ENCODE measurements at places on chromosomes 5 and 9. TPM values are rescaled to one million over a fixed set of nuclear protein-coding genes. Genes with fewer than 3 reads are reported as not detected.

The SLCO6A1 gene
- not detected for polyA plus RNA-seq

The EGFL7 gene
- polyA plus RNA-seq = 25.1 TPM

- no peak for DNase-seq
These were observed 45.7 kb downstream of the TMEM174 start for GRCh38 chr5:73218552-73219171.

GRCh38 chr5:160399402-160400353 lies at the start of gene FAM200C:
FAM200C (minus strand) TSS chr5:160400054; CDS start chr5:160395490, 4,564 bp downstream.
- peak; percentile 88 for DNase-seq

DNA sequence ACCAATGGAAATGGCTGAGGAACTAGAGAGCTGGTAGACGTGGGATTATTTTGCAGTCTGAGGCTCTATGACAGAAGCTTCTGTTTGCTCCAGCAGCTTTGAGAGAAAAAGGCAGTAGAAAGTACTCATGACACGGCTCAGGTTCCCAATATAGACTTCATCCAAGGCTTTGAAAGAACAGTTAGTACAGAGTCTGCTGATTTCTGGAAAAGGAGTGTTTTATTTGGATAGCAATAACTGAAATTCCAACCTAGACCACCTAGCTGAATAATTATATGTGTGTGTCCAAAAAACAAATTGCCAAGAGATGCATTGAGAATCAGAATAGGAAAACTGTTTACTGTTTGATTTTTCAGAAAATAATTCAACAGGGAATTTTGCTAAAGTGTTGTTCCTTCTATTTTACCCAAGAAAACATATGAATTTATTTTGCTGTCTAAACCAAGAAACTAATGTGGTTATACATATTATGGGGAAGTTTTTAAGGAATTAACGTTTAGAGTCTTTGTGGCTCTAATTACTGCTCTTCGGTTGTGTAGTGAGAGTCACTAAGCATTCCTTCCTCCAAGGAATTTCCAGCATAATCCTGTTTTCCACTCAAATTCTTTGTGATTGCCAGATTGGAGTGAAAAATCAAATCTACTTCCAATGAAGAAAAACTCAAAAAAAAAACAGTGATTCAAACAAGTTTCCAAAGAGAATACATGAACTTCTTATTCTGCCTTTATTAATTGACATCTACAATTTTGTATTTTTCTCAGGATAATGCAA lies 18.1 kb upstream of the MTX3 start:
- DNase-seq = no peak

The DPH7 gene
- polyA plus RNA-seq = 27.2 TPM

DNA sequence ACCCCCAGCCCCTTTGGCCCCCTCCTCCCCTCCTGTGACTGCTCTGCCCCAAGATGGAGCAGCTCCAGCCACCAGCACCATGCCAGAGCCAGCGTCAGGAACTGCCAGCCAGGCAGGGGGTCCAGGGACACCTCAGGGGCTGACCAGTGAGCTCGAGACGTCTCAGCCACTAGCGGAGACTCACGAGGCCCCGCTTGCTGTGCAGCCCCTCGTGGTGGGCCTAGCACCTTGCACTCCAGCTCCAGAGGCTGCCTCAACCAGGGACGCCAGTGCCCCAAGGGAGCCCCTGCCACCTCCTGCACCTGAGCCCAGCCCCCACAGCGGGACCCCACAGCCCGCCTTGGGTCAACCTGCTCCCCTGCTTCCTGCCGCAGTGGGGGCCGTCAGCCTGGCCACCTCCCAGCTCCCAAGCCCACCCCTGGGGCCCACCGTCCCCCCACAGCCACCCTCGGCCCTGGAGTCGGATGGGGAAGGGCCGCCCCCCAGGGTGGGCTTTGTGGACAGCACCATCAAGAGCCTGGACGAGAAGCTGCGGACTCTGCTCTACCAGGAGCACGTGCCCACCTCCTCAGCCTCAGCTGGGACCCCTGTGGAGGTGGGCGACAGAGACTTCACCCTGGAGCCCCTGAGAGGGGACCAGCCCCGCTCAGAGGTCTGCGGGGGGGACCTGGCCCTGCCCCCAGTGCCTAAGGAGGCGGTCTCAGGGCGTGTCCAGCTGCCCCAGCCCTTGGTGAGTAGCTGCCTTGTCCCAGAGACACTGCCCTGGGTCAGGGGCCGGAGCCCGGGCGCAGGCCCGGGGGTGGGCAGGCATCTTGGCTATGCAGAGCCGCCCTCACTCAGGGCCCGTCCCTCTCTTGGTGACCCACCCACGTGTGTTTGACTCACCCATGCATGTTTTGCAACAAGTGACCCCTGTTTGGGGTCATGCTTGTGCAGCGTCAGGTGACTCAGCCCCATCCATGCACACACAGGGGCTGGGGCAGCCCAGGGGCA lies 105.2 kb downstream of the WNK2 start:
- DNase-seq = no peak

DNA sequence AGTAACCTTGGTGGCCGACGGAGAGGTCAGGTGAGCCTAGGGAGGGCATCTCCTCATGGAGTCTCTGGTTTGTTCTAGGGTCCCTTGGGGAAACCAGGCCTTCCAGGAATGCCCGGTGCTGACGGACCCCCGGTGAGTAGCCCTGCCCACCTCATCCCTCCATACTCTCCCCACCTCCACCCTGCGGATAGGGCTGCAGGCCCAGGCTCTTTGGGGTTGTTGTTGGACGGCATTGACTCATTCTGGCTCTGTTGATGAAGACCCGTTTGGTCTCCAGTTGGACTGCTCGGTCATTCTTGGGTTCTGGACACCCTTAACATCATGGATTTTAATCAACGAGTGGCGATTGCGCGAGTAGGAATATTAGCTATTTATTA lies 112.3 kb upstream of the FCN2 start:
- DNase-seq = no peak

GRCh38 chr5:107265193-107265592 lies 405.5 kb downstream of the EFNA5 start:
- no peak for DNase-seq

The BTNL8 gene
- polyA plus RNA-seq = not detected

- no peak for DNase-seq
These were observed 219.2 kb upstream of the ELL2 start for GRCh38 chr5:96180684-96181435.

The RMRP gene
- 2.0 TPM for polyA plus RNA-seq

- no peak for DNase-seq
These were observed 46.6 kb upstream of the COL5A1 start for GRCh38 chr9:134595014-134595413.

GRCh38 chr9:98795970-98796363 lies 388 bp downstream of the ANKS6 start:
- no peak for DNase-seq

GRCh38 chr5:54180630-54181031 lies 129.7 kb downstream of the ARL15 start:
- DNase-seq = no peak

GRCh38 chr9:25857147-25857546 lies 178.9 kb upstream of the TUSC1 start:
- DNase-seq = no peak

The DMRT3 gene
- not detected for polyA plus RNA-seq

Measured in foreskin keratinocyte (primary cell).